ENCODE measurements at places on chromosomes 16 and 17.

DNA sequence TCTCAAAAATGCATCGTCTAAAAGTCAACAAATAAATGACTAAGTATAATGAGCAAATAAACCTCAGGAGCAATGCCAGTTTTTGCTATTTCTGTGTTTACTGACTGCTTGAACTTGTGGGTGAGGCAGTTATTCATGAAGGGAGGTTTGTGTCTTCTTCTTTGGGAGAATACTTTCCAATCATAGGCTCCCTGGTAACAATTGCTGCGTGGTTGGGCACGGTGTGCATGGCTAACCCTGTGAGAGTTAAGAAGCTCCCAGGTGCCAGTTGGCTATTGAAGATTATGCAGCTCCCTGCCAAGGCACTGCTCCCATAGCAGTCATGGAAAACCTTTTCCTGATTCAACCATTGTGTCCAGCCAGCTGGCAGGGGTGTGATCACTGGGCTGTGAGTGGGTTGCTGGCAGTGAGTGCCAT is 775.9 kb upstream of the GOT2 start:
- DNase-seq: no peak

DNA sequence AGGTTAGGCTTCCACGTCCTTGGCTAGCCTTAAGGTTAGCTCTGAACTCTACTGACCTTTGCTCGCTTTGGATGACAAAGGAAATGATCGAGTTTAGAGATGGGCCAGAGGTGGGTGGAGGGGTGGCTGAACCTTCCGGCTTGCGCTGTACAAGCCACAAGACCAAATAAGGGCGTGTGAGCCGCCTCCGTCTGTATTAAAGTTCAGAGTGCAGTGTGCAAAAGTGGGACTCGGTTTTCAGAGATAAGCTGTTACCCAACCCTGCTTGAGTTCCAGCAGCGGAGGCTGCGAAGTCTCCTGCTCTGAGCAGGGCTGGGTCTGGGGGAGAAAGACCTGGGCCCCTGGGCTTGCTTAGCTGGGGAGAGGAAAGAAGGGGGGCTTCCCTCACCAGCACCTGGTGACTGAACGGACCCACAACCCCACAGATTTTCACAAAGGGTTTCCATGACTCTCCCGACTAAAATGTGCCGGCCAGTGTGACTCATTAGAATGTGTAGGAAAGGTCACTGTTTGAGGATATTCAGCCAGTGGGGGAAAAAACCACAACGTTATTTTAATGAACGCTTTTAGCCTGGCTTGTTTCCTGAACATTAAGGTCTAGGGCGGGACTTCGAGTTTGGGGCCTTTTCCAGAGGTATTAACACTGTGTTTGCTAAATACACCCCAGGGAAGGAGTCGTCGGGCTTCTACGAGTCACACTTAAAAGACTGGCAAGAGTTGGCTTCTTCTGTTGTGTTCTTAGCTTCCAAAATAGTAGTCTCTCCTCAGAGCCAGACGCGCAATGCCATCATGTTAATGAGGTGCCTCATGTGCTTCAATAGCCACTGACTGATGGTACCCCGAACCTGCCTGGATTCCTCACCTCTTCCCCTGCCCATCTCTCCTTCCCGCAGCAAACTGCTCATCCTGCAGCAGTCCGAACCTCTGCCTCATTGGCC is 67.0 kb downstream of the CENPV start:
- peak; percentile 41 for DNase-seq

- DNase-seq: no peak
Observed at GRCh38 chr16:31077592-31078396, 3.6 kb downstream of the ZNF646 start.

DNA sequence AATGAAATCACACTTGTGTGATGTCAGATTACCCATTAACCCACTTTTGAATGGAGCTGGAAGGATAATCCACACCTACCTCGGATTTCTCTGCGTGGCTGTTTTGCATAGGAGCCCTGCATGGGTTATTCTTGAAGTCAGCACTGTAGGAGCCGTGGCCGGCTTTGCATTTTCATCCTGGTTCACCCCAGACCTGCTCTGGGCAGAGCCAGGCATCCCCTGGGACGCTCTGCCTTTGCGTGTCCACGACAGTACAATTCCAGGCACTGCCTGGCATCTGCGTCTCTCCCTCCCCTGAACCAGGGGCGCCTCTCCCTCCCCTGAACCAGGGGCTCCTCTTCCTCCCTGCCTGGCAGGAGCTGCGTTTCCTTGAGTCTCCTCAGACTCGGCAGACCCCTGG is 29.7 kb upstream of the ZNF750 start:
- DNase-seq: no peak

DNA sequence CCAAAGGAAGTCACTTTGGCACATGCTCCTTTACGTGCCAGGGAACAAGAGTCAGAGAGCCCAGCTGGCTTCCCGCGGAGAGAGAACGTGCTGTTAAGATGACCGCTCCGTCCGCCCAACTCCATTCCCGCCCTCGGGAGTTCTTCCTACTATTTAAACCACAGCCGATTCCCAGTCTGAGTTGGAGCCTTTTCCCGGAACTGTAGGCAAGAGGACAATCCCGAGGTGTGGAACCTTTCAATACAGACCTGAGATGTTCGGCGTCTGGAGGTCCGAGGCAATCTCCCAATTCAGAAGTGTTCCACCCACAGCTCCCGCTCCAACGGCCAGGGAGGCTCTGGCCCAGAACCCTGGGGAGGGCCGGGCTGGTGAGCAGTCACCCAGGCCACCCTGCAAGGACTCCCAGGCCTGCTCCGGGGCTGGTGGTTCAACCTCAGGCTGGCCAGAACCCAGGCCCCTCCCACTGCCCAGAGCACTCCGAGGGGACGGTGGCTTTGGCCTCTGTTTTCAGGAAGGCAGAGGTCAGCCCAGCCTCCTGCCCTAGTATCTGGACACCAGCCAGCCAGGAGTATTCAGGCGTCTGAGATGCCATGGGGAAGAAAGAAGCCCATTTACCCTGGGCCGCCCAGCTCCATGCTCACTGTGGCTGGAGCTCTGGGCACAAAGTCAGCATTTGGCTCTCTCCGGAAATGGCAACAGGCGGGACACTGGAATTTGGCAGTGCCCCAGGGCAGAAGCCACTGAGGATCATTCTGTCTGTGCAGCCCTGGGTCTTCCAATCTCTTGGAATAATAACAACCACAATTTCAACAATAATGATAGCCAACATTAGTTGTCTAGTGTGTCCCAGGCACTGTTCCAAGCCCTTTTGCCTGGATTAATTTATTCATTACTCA is 21.4 kb downstream of the EMP2 start:
- no peak for DNase-seq

- no peak for DNase-seq
Observed at GRCh38 chr17:42287977-42288802, at the start of gene STAT5A. Gene STAT5A (plus strand): TSS chr17:42288498. CDS start chr17:42289412, 914 bp downstream.

DNA sequence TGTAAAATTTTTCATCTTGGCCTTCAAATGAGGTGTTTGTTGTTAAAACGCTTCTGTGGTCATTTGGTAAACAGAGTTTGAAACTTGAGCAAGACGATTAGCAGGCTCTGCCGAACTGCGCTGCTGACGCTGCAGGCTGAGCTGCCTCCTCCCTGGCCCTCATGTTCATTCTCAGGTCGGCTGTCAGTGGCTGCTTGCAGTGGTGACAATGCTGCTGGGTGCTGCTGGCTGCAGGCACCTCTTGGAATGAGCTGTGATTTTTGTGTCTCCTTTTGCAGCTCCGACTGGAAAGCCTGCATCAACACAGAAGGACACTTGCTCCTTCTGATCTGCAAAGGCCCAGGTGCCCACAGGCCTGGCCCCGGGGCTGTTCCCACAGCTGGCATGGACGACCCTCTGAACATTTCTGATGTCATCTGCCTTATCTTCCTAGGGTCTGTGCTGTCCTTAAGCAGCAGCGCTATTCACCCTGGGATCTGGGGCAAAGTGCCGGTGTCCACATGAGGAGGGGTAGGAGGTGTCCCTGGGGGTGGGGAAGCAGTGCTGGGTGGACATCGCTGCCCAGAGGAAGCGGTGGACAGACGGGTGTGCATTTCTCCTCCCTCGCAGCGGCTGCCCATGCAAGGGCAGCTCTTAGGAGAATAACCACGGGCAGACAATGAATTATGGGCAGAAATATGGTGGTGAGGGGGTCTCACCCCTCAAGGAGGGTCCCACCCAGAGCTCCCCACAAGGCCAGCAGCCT is 23.1 kb upstream of the OSGIN1 start:
- DNase-seq: no peak

GRCh38 chr17:75010683-75011400 is 1.6 kb upstream of the MRPL58 start:
- DNase-seq: no peak

DNA sequence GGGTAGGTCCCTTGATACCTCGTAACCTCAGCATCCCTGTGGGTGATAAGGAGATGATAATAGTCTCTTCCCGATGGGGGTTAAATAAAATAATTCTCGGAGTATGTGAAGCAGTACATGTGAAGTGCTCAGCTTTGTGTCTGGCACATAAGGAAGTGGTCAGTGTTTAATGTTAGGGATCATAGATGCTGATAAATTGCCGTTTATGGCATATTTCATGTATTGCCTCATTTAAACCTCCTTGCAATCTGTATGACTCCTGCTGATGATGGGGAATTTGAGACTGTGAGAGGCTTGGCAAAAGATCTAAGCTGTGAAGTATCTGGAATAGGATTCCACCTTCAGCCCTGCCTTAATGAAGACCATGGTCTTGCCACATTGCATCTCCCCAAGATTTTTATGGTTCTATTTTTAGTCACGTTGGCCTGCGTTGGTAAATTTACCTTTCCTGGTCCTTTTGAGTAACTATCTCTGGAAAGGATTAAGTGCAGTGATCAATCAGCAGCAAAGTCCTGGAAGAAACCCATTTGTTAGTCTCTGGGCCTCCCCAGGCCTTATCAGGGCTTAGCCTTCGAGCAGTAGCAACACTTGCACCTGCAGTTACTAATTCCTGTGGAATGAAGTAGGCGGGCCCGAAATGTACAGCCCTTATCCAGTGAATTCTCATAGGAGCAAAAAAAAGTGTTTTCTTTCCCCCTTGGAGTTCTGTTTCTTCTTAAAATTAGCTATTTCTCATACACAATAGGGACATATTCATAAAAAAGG is 144.9 kb downstream of the WWOX start:
- DNase-seq: no peak

- DNase-seq: no peak
Observed at GRCh38 chr17:18280766-18281371, 20.4 kb downstream of the MIEF2 start.

DNA sequence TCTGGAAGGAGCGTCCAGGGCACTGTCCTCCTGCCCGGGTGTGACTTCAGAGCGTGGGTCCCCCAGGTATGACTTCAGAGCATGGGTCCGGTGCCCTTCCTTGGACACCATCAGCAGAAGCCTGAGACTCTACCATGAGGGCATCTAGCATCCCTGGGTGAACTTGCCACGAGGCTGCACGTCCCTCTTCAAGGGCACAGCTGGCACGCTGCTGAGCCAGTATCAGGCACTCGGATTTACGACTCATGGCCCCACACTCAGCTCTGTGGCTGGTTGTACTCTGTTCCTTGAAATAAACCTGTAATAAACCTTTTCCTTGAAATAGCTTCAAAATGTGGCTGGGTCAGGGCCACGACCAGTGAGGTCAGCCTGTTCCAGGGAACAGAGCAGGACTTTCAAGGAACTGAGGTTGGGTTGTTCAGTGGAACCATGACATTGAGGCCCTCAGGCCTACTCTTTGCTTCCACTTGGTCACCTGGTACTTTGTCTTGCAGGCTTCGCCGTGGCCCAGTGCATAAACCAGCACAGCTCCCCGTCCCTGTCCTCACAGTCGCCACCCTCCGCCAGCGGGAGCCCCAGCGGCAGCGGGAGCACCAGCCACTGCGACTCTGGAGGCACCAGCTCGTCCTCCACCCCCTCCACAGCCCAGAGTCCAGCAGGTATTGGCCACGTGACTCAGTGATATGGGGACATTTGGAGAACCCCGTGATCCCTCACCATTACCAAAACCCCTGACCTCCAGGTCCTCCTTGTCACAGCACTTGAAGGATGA is 89.9 kb downstream of the SOCS1 start:
- no peak for DNase-seq

DNA sequence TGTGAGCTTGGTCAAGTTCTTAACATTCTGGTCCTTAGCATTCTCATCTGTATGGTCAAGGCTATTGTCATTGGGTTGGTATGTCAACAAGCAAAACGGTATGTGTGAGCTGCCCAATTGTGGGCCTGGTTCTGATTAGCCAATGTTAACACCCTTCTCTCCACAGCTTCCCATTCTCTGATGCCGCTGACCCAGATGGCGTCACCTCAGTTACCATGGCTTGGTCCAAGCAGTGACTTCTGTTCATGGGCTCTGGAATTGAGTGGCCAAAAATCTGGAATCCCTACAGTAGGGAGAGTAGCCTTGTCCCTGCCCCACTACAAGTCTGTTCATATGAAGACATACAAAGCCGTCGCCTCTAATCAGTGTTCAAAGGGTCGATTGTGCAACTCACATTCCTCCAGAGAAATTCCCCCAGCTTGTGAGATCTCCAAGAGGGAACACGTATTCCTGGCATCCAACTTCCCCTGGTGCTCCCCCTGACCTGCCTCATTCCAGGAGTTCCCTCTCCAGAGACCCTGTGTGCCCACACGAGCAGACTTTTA is 15.8 kb downstream of the TMEM98 start:
- DNase-seq: no peak

DNA sequence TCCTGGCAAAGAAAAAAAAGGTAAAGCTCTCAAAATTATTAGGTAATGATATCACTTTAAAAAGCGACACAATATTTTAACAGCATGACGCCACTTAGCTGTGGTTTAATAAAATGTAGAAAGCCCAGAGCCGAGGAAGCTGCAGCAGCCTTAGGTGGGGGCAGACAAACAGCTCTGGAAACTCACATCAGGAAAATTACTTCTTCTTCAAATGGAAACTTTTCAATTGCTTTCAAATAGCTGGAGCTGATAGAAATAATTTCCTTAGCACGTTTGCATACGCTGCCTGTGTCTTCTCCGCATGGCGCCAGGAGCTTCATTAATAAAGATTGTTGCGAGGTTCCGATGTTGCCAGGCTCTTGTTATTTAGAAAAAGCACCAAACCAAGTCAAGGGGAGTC is 835.3 kb upstream of the EEF2KMT start:
- no peak for DNase-seq

DNA sequence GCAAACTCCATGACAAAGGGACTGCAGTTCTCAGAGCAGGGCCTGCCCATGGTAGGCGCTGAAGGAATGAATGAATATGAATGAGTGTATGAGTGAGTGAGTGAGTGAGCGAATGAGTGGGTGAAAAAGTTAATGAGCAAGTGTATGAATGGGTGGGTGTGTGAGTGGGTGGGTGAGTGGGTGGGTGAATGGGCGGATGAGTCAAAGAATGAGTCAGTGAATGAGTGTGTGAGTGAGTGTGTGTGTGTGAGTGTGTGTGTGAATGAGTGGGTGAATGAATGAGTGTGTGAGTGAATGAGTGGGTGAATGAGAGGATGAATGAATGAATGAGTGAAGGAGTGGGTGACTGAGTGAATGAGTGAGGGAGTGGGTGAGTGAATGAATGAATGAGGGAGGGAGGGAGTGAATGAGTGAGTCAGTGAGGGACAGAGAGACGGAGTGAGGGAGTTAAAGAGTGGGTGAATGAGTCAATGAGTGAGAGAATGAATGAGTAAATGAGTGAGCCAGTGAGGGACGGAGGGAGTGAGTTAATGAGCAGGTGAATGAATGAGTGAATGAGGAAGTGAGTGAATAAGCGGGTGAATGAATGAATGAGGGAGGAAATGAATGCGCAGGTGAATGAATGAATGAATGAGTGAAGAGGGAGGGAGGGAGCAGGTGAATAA is 11.1 kb upstream of the CHMP6 start:
- DNase-seq: no peak
